Breast epithelium (tissue), 4 donors: ENCODE measurements at places on chromosomes 7 and 10.

- H3K4me3 ChIP-seq, result no peak overlapping the region
- H3K27ac ChIP-seq, result no peak overlapping the region
- H3K4me1 ChIP-seq, result no peaks in the 10 kb centered on the region
- no peaks in the 10 kb centered on the region for H3K27me3 ChIP-seq
- no peaks in the 10 kb centered on the region for H3K36me3 ChIP-seq
- DNase-seq, result no peak
Observed at GRCh38 chr10:110190170-110190569, 17.2 kb upstream of the MXI1 start.

DNA sequence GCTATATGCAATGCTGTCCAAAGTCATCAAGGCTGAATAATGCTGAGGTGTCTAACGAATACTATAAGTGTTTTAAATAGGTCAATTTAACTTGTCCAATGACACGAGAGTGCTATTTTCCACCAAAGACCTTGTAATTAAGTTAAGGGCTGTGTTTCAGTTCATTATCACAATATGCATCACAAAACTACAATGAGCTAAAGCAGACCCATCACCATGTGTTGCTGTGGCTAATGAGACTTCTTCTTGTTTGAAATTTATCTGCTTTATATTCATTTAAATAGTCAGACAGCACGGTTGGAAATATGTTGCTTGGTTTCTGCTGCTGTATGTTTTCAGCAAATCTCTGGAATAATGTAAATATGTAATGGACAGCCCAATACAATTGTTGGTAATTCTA, 292.5 kb upstream of the VSTM2A start:
- no peak overlapping the region for H3K27ac ChIP-seq
- H3K4me1 ChIP-seq, result no peaks in the 10 kb centered on the region
- H3K36me3 ChIP-seq, result no peaks in the 10 kb centered on the region
- H3K27me3 ChIP-seq, result no peaks in the 10 kb centered on the region
- no peak for DNase-seq

- no peak overlapping the region for H3K4me3 ChIP-seq
- no peaks in the 10 kb centered on the region for H3K36me3 ChIP-seq
- no peak for DNase-seq
- no peaks in the 10 kb centered on the region for H3K27me3 ChIP-seq
Observed at GRCh38 chr10:100939763-100940344, 27.1 kb downstream of the SLF2 start.

DNA sequence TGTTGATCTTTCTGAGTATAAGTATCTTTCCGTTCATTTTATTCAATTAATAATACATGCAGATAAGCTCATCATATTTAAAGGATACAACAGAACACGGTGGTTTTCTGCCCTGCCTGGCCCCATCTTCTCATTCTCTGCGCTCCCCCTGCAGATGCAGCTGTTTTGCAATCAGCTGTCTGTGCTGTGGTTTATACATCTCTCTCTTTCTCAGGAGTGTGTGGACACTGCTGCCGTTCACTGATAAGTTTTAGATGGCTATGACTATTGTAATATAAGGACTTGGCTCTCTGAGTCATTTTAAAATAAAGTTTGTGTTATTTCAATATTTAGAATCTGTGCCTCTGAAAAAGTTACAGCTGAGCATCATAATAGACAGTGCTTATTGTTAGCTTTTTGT, 54.5 kb downstream of the CUL1 start:
- no peak overlapping the region for H3K27ac ChIP-seq
- H3K4me1 ChIP-seq, result no peaks in the 10 kb centered on the region
- H3K27me3 ChIP-seq, result no peaks in the 10 kb centered on the region
- no peaks in the 10 kb centered on the region for H3K36me3 ChIP-seq

GRCh38 chr10:5538446-5538845, 13.7 kb downstream of the CALML3 start:
- H3K4me1 ChIP-seq, result no peaks in the 10 kb centered on the region
- DNase-seq, result peak; percentile 64
- no peaks in the 10 kb centered on the region for H3K27me3 ChIP-seq
- H3K27ac ChIP-seq, result peak overlapping the region; percentile 78
- no peak overlapping the region for H3K4me3 ChIP-seq

GRCh38 chr7:98249106-98249505, 2.9 kb downstream of the TECPR1 start:
- no peaks in the 10 kb centered on the region for H3K4me1 ChIP-seq
- H3K27me3 ChIP-seq, result no peaks in the 10 kb centered on the region
- H3K27ac ChIP-seq, result peak overlapping the region; percentile 6
- DNase-seq, result no peak
- no peaks in the 10 kb centered on the region for H3K36me3 ChIP-seq

- no peak overlapping the region for H3K4me3 ChIP-seq
- no peak for DNase-seq
- no peaks in the 10 kb centered on the region for H3K4me1 ChIP-seq
- no peaks in the 10 kb centered on the region for H3K36me3 ChIP-seq
- no peak overlapping the region for H3K27ac ChIP-seq
- no peaks in the 10 kb centered on the region for H3K27me3 ChIP-seq
Observed at GRCh38 chr10:35079763-35080162, 10.4 kb downstream of the CUL2 start.

DNA sequence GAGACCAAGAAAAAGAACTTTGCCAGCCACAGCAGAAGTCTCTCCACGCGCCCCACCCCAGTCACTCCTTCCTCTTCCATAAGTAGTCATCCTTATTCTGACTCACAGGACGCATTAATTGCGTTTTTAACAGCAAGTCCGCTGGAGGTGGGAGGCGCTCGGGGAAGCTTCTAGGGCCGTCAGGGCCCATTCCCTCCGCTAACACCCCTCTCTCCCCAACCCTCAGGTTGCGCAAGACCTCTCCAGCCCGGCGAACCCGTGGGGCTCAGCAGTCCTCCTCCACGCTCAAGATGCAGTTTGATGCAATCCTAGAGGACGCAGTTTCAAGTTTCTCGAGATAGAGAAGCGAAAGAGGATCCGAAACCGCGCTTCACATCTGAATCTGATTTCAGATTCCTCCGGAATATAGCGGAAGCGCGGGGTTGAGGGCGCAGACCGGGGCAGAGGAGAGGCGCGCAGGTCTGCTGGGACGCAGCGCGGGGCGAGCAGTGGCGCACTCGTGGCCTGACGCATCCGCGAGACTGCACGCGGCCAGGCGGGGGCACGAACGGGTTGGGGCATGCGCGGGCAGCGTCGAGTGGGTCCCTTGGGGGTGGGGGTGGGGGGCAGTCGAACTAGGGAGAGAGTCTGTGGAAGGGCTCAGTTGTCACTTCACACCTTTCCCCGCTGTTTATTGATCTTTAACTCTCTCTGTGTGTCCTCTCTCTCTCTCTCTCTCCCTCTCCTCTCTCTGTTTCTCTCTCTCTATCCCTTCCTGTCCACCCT, 37.8 kb upstream of the PSAP start:
- H3K4me3 ChIP-seq, result peak overlapping the region; percentile 40
- no peaks in the 10 kb centered on the region for H3K4me1 ChIP-seq
- H3K27me3 ChIP-seq, result no peaks in the 10 kb centered on the region
- H3K27ac ChIP-seq, result peak overlapping the region; percentile 97
- H3K36me3 ChIP-seq, result no peaks in the 10 kb centered on the region

DNA sequence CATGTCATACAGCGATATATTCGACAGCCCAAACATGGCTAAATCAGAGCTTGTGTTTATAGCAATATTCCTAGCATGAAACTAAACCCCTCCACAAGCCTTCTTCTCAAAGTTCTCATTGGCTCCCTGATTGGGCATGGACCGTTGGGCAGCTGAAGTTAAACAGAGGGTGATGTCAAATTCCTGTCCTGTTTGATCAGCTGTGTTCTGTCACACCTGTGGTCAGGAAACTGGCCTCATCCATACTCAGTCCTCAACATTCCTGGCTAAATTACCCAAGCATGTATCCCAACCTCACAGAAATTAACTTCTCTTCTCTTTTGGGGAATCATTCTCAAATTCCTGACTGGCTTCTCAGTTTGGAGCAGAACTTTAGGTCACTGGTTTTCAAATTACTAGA, 107.9 kb downstream of the ODAD2 start:
- no peaks in the 10 kb centered on the region for H3K27me3 ChIP-seq
- no peaks in the 10 kb centered on the region for H3K4me1 ChIP-seq
- H3K4me3 ChIP-seq, result no peak overlapping the region
- no peaks in the 10 kb centered on the region for H3K36me3 ChIP-seq

GRCh38 chr7:29384277-29384676, 179.4 kb upstream of the PRR15 start:
- H3K27ac ChIP-seq, result no peak overlapping the region
- H3K4me3 ChIP-seq, result no peak overlapping the region
- no peak for DNase-seq
- no peaks in the 10 kb centered on the region for H3K36me3 ChIP-seq
- no peaks in the 10 kb centered on the region for H3K4me1 ChIP-seq
- H3K27me3 ChIP-seq, result no peaks in the 10 kb centered on the region

DNA sequence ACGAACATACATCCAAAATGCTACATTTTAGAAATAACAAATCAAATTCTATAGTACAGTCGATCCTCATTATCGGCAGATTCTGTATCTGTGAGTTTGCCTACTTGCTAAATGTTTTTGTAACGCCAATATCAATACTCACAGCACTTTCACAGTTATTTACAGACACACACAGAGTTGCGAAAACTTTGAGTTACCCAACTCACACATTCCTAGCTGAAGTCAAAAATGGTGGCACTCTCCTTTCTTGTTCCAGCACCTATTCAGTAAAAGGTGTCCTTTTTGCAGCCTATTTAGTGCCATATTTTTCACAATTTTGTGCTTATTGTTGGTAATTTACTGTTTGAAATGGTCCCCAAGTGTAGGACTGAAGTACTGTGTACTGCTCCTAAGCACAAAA, 161.7 kb downstream of the AKR1D1 start:
- no peaks in the 10 kb centered on the region for H3K4me1 ChIP-seq
- H3K27me3 ChIP-seq, result no peaks in the 10 kb centered on the region
- no peak overlapping the region for H3K4me3 ChIP-seq
- no peaks in the 10 kb centered on the region for H3K36me3 ChIP-seq

DNA sequence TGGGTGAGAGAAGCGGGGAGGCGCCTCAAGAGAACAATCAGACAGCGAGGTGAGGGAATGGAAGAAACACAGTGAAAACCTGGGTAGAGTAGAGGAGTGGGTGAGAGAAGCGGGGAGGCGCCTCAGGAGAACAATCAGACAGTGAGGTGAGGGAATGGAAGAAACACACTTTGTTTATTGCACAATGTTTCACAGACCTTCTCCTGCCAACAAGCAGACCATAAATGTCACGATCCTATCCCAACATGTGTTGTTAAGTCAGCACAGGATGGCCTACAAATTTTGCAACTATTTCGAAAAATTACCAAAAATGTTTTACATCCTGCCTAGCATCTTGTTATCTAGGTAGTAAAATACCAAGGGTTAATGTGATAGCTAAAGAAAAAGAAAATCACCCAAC, 115.3 kb downstream of the JAZF1 start:
- no peaks in the 10 kb centered on the region for H3K36me3 ChIP-seq
- no peaks in the 10 kb centered on the region for H3K27me3 ChIP-seq
- no peak for DNase-seq
- H3K4me1 ChIP-seq, result peaks cover 13% of the 10 kb centered on the region

DNA sequence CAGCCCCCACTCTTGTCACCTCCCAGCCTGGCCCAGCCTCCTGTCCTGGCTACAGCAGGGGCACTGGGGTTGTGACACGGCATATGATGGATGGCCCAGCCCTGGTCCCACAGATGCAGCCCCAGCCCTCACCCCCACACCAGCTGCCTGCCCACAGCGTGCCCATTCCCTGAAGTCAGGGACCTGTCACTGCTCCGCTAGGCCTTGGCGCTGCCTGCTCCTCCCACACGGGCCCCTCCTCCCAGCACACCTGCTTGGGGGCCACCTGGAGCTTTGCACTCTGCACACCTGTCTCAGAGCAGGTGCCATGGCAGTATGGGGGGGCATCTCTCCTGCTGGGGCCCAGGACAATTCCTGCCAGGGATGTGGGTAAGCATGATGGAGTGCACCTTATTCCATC, 3.5 kb downstream of the GCK start:
- H3K27me3 ChIP-seq, result no peaks in the 10 kb centered on the region
- H3K27ac ChIP-seq, result no peak overlapping the region
- no peaks in the 10 kb centered on the region for H3K4me1 ChIP-seq
- no peak for DNase-seq

- H3K4me3 ChIP-seq, result no peak overlapping the region
- no peaks in the 10 kb centered on the region for H3K27me3 ChIP-seq
- H3K4me1 ChIP-seq, result no peaks in the 10 kb centered on the region
- no peak overlapping the region for H3K27ac ChIP-seq
- no peak for DNase-seq
Observed at GRCh38 chr7:146641491-146641890, 524.9 kb downstream of the CNTNAP2 start.

DNA sequence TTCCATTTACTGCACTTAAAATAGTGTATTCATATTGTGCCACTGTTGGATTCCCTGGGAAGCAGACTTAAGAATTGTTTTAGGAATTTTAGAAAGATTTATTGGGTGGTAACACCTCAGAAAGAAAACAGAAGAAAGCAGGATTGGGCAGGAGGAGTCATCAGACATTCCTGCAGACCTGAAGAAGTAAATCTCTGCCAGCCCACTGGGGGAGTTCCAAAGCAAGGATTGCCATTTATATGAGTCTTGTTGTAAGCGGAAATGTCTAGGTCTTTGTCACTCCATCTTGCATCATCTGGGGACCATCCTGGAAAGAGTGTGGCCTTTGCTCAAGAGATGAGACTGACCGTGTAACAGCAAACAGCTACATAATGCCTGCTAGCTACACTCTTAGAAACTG, 947.6 kb upstream of the POT1 start:
- no peak overlapping the region for H3K27ac ChIP-seq
- H3K4me1 ChIP-seq, result no peaks in the 10 kb centered on the region
- no peak for DNase-seq
- H3K36me3 ChIP-seq, result no peaks in the 10 kb centered on the region

DNA sequence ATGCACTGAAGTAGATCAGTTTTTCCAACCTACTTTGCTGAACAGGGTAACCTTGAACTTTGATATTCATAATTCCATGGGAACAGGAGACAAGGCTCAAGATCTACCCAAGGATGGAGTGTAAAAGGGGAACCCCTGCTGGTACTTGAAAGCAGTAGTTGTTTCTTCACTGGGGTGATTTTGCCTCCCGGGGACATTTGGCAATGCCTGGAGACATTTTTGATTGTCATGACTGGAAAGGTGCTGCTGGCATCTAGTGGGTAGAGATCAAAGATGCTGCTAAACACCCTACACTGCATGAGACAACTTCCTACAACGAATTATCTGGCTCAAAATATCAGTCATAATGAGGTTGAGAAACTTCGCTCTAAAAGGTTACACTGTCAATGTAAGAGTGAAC, 214.8 kb upstream of the CTBP2 start:
- H3K27ac ChIP-seq, result no peak overlapping the region
- H3K36me3 ChIP-seq, result no peaks in the 10 kb centered on the region
- H3K27me3 ChIP-seq, result no peaks in the 10 kb centered on the region
- no peaks in the 10 kb centered on the region for H3K4me1 ChIP-seq
- no peak overlapping the region for H3K4me3 ChIP-seq
- no peak for DNase-seq
